ENCODE measurements at places on chromosomes 5 and 9.

- H3K4me3 ChIP-seq, result no peak overlapping the region
- DNase-seq, result no peak
- no peaks in the 10 kb centered on the region for H3K4me1 ChIP-seq
- no peaks in the 10 kb centered on the region for H3K27me3 ChIP-seq
- peaks cover 73% of the 10 kb centered on the region for H3K36me3 ChIP-seq
Measured at GRCh38 chr9:137820161-137820855, 57.3 kb upstream of the CACNA1B start.

DNA sequence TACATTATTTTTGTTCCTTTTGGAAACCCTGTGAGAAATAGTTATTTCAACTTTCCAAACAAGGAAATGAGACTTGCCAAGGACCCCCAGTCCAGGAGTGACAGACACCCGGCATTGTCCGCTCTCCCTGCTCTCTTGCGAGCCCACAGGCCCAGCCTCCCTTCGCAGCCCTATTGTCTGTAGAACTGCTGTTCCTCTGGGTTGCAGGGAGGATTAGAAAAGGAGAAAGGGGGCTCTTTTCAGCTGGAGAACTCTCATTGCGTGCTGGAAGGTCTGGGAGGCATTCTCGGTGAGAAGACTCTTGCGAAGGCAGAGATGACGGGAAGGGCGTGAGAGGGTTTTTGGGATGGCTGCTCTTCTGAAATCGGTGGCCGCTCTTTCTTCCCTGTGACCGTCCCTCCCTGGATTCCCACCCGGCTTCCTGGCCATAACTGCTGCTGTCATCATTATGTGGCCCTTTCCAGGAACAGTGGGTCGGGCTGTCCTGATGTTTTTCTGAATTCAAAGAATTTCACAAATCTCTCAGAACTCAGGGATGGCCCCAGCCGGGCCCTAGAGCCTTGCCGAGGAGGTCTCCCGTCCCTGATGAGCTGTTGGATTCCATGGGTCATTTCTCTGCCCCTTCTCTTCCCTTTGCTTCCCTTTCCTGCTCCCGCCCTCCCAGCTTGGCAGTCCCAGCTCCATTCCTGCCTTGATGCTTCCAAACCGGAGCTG, 29.8 kb downstream of the STC2 start:
- peak overlapping the region; percentile 71 for H3K27ac ChIP-seq
- H3K4me1 ChIP-seq, result peaks cover 46% of the 10 kb centered on the region
- no peaks in the 10 kb centered on the region for H3K36me3 ChIP-seq
- DNase-seq, result no peak

- no peaks in the 10 kb centered on the region for H3K36me3 ChIP-seq
- H3K4me3 ChIP-seq, result no peak overlapping the region
- H3K27ac ChIP-seq, result no peak overlapping the region
- H3K4me1 ChIP-seq, result peaks cover 2% of the 10 kb centered on the region
Measured at GRCh38 chr5:88836195-88836838, 46.7 kb downstream of the MEF2C start.

DNA sequence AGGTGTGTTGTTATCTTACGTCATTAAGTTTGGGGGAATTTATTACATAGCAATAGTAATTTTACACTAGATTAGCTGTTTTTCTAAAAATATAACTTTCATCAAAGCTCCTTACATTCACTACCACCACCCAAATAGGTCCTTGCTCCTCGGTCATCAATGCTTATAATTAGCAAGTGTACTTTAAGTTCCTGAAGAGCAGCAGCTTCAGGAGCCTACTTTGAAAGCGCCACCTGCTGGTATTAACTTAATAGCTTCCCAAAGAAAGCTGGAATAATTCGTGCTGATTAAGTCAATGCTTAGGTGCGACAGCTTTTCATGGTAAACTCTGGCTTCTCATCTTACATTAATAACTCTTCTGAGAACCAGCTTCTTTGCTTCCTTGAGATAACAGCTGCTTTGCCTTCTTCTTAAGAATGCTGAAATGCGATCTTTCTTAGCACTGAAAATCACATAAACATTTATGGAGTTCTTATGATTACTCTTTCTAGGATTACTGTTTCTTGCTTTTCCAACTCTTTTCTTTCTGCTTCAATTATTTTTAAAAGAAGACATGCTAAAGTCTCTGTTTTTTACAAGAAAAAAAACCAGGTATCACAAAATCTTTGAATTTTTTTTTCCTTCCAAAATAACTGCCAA, 10.0 kb upstream of the C5 start:
- H3K27ac ChIP-seq, result no peak overlapping the region
- peak; percentile 61 for DNase-seq
- no peaks in the 10 kb centered on the region for H3K27me3 ChIP-seq
- H3K36me3 ChIP-seq, result no peaks in the 10 kb centered on the region
- no peaks in the 10 kb centered on the region for H3K4me1 ChIP-seq
- no peak overlapping the region for H3K4me3 ChIP-seq

GRCh38 chr5:10913841-10914240, 152.8 kb upstream of the DAP start:
- no peaks in the 10 kb centered on the region for H3K27me3 ChIP-seq
- no peak for DNase-seq
- no peaks in the 10 kb centered on the region for H3K36me3 ChIP-seq
- H3K27ac ChIP-seq, result no peak overlapping the region
- H3K4me3 ChIP-seq, result no peak overlapping the region

DNA sequence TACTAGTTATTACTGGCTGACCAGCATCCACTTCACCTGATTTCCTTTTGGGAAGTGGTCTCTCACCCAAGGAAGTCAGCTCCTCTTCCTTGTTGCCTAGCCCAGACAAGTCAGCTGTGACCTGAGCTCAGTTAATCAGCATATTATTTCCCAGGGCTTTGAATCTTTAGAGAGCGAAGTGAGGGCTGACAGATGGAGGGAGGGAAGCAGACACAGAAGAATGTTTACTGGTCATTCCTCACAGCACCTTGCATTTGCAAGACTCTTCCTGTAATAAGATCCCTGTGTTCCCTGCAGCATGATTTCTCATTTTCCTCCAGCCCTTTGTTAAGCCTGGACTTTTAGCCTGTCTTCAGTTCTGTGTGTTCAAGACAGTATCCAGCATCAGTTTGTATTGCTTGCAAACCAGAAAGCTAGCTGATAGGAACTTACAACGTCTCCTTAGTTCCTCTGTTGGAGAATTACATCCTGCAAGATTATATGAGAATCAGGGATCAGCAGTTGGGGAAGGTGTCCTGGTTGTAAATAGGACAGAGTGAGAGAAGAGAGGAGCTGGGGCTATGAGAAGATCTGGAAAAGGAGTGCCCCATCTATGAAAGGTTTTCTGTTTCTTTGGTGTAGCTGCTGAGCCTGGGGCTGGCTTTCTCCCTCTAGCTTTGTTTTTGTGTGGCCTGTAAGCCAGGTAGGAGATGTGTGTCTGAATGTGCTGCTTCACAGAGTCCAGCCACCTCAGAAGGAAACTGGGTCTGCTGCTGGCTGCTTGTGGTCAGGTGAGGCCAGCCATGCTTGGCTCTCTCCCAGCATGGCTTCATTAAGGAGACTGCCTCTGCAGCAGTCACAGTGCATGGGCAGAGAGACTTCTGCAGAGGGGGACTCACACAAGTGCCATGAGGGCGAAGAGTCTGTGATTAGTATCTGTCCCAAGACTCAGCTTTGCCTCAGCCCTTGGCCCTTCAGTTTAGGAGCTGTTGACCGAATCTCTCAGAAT, 50.3 kb downstream of the MAN2A1 start:
- H3K27ac ChIP-seq, result peak overlapping the region; percentile 64
- H3K36me3 ChIP-seq, result no peaks in the 10 kb centered on the region

- no peaks in the 10 kb centered on the region for H3K27me3 ChIP-seq
- peaks cover 16% of the 10 kb centered on the region for H3K4me1 ChIP-seq
- no peak overlapping the region for H3K27ac ChIP-seq
- DNase-seq, result no peak
- no peaks in the 10 kb centered on the region for H3K36me3 ChIP-seq
- H3K4me3 ChIP-seq, result no peak overlapping the region
Measured at GRCh38 chr5:76811214-76811613, 7.6 kb upstream of the F2RL1 start.

DNA sequence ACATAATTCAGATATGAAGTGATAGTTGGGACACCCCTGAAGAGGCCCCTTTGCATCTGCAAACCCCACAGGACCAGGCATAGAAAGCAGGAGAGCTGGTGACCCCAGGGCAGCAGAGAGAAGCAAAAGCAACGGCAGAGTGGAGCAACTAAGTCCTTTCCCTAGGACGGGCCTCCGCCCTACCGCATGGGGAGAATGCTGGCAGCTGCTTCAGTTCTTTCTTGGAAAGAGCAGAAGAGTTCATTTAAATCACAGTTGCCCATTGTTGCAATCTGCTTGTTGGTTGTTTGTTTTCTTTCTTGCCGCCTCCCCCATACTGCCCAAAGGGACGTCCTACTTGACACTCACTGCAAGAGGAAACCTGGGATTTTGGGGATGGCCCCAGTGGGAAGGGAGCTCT, 126.2 kb downstream of the ADAMTS16 start:
- H3K27me3 ChIP-seq, result no peaks in the 10 kb centered on the region
- no peak overlapping the region for H3K27ac ChIP-seq
- no peak for DNase-seq
- peaks cover 11% of the 10 kb centered on the region for H3K4me1 ChIP-seq

GRCh38 chr9:69168709-69169217, 5.3 kb upstream of the TJP2 start:
- DNase-seq, result no peak
- no peak overlapping the region for H3K27ac ChIP-seq
- no peak overlapping the region for H3K4me3 ChIP-seq
- H3K4me1 ChIP-seq, result no peaks in the 10 kb centered on the region

DNA sequence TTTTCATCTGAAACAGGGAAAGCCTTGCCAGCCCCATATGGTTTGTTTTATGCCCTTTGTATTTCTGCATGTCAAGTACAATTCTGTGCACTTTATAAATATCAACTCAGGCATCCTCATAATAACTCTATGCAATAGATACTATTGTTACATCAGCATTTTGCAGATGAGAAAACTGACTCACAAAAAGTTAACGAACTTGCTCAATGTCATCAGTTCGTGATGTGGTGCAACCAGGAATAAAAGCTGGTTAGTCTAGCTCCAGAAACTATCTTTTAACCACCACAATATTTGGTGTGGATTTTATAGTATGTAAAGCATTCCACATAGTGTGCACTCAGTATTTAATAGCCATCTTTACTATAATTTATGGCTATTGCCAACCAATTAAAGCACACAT, 134.9 kb downstream of the MRPS30 start:
- no peak for DNase-seq
- no peak overlapping the region for H3K4me3 ChIP-seq
- peaks cover 1% of the 10 kb centered on the region for H3K4me1 ChIP-seq
- no peak overlapping the region for H3K27ac ChIP-seq
- no peaks in the 10 kb centered on the region for H3K36me3 ChIP-seq
- H3K27me3 ChIP-seq, result no peaks in the 10 kb centered on the region

DNA sequence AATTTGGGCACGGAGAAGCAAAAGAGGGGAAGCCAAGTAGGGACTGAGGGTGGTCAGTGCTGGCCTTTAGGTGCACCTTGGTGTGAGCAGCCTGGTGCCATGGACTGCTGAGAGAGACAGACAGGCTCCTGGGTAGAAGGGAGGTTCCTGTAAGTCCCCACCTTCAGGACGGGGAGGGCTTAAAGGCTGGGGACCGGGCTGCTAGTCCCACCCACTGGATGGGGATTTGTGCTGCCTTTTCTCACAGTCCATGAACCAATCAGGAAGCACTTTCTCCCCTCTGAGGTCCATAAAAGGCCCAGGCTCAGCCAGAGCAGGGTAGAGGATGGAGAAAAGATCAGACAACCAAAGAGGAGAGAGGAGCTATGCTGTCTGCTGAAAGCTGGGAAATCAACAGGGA, 15.2 kb downstream of the CDC25C start:
- no peak for DNase-seq
- H3K36me3 ChIP-seq, result peaks cover 17% of the 10 kb centered on the region
- H3K27ac ChIP-seq, result no peak overlapping the region
- no peaks in the 10 kb centered on the region for H3K27me3 ChIP-seq
- H3K4me3 ChIP-seq, result no peak overlapping the region

DNA sequence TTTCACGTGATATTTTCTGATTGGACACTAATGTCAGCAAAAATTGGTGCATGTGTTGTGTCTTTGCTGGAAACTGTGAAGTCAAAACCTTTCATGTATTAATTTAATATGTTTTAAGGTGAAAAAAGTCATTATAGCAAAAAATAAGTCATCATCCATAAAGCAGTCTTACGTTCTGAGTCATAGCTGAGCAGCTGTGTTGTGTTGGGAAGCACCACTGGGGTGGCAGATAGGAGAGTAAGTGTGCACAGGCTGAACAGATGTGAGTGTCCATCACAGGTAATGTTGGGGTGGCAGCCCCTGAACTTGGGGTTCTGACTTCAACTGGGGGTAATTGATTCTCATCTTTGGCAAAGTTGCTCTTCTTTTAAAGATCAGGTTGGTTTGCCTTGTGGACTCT, 156.8 kb downstream of the NXNL2 start:
- no peaks in the 10 kb centered on the region for H3K4me1 ChIP-seq
- no peak overlapping the region for H3K27ac ChIP-seq
- no peak overlapping the region for H3K4me3 ChIP-seq
- H3K36me3 ChIP-seq, result no peaks in the 10 kb centered on the region
- no peaks in the 10 kb centered on the region for H3K27me3 ChIP-seq

GRCh38 chr9:86503942-86504341, 149.7 kb upstream of the TUT7 start:
- no peaks in the 10 kb centered on the region for H3K36me3 ChIP-seq
- H3K4me3 ChIP-seq, result no peak overlapping the region
- H3K27me3 ChIP-seq, result no peaks in the 10 kb centered on the region
- H3K27ac ChIP-seq, result no peak overlapping the region
- no peak for DNase-seq

GRCh38 chr9:137028263-137029057, 423 bp upstream of the ABCA2 start:
- H3K36me3 ChIP-seq, result no peaks in the 10 kb centered on the region
- DNase-seq, result peak; percentile 75
- peaks cover 45% of the 10 kb centered on the region for H3K4me1 ChIP-seq
- no peak overlapping the region for H3K27ac ChIP-seq
- H3K4me3 ChIP-seq, result peak overlapping the region; percentile 84
- peaks cover 10% of the 10 kb centered on the region for H3K27me3 ChIP-seq

DNA sequence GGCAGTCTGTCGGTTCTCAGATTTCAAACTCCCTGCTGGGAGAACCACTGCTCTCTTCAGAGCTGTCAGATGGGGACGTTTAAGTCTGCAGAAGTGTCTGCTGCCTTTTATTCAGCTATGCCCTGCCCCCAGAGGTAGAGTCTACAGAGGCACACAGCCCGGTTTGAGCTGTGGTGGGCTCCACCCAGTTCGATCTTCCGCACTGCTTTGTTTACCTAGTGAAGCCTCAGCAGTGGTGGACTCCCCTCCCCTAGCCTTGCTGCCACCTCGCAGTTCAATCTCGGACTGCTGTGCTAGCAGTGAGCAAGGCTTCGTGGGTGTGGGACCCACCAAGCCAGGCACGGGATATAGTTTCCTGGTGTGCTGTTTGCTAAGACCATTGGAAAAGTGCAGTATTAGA, 8.0 kb downstream of the SLC27A6 start:
- no peak overlapping the region for H3K4me3 ChIP-seq
- DNase-seq, result no peak
- H3K27me3 ChIP-seq, result no peaks in the 10 kb centered on the region
- H3K4me1 ChIP-seq, result no peaks in the 10 kb centered on the region
- no peak overlapping the region for H3K27ac ChIP-seq

DNA sequence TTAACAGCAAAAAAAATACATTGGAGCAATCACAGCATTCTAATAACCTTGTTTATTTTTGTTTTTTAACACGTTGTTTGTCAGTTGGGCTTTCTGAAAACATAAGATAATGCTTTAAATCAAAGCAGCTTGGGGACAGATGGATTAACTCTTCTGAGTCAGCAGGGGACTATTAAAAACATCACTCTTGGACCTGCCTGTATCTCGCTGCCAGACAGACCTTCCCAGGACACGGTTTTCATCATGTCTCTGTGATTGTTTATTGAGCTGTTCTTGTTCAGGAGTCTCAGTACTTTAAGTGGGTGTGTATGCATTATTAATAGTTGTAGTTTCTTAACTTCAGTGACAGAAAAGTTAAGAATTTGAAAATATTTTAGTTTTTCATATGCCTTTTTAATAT, 173.2 kb downstream of the SH3GL2 start:
- H3K4me1 ChIP-seq, result no peaks in the 10 kb centered on the region
- DNase-seq, result no peak
- H3K27me3 ChIP-seq, result no peaks in the 10 kb centered on the region
- no peak overlapping the region for H3K4me3 ChIP-seq
- no peaks in the 10 kb centered on the region for H3K36me3 ChIP-seq

Data from neuronal stem cell (in vitro differentiated cells).